Hematopoietic multipotent progenitor cell treated with erythropoietin and hydrocortisone succinate and interleukin-3 and kit ligand, for 4 days (in vitro differentiated cells): ENCODE measurements at places on chromosomes 7 and 10.
A peak's percentile ranks its signal among the peaks of the same experiment; 100 is the strongest.

GRCh38 chr7:37419496-37419895 lies 29.2 kb downstream of the ELMO1 start:
- peak; percentile 60 for DNase-seq

DNA sequence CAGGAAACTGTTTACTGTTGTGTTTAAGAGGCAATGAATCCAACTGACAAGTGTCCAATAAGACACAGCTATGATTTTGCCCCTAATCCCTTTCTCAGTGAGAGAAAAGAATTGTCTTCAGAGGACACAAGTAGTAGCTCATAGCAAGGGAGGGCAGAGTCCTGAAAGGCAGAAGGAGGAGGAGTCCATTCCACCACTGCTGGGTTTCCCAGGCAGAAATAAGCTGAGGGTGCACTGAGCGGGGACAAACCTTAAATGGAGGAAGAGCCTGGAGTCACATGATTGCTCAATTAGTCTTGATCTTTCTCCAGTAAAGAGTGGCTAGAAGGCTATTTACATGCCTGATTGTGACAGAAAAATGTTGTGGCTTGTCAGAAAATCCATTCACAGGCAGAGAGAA lies 573.8 kb downstream of the POM121L12 start:
- DNase-seq, result no peak

GRCh38 chr10:132616996-132617736 lies 79.6 kb downstream of the INPP5A start:
- DNase-seq, result no peak

- DNase-seq, result no peak
Observed at GRCh38 chr10:4033341-4033896, 248.4 kb upstream of the KLF6 start.

- no peak for DNase-seq
Observed at GRCh38 chr10:8052341-8052955, 2.0 kb upstream of the GATA3 start.

DNA sequence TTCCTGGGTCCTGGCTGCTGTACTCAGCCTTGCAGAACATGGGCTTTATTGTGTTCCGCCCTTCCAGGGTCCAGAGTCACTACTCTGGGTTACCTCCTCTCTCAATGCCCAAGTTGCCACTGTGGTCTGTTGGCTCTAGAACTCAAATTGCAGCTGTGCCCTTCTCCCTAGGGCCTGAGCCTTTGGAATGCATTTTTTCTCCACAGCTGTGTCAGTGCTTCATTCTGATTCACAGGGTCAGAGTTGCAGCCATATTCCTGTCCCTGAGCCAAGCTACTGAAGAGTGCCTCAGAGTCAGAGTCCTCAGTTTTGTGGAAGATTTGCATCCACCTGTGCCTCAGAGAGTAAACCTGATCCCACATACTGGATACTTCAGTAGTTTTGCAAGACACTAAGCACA lies 167.5 kb downstream of the ITGB1 start:
- DNase-seq, result no peak

DNA sequence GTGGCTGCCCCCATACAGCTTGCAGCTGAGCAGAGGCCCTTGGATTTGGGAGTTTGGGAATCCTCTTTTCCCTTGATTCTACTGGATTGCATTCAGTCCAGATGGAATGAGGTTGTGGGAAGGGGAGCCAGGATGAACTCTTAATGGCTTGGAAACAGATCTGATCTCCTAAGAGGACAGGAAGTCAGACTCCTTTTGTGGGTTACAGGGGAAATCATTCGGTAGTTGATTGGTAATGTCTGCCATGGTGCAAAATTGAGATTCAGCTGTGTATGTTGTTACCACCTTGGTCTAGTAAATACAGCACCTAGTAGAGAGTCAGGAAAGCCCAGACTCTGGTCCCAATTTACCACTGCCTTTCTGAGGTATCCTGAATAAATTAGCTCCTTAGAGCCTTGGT lies 144.2 kb upstream of the TNRC18 start:
- DNase-seq, result peak; percentile 44

DNA sequence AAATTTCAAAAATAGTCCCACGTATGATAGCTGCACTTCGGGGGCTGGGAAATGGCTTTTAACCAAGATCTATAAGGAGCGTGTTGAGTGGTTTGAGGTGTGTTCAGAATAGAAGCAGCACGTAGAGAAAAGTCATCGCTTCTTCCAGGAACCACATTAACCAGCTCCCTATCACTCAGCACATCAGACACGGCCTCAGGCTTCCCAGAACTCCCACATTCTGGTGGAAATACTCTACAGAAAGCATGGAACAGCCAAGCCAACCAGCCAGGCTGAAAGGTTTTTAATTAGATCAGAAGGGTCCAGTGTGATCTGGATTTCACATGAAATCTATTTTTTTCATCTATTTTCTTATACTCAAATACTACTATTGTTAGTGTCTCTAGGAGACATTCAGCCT lies 231.5 kb upstream of the NRP1 start:
- no peak for DNase-seq

DNA sequence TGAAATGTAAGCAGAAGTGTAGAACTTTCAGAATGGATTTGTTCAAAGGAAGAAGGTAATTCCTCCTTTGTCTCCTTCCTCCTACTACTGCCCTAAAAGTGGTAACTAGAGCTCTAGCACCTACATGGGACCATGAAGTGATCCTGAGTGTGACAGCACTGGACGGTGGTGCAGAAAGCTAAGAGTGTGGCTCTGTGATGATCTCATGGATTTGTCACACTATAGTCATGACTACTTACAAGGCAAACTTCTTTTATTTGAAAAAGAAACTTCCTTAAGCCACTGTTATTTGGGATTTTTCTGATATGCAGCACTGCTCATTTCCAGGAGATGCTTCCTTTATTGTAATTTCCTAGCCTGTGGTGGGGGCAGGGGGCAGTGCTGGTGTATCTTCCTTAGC lies 5.8 kb upstream of the FHIP2A start:
- DNase-seq, result no peak

GRCh38 chr10:113359655-113360054 lies 193.2 kb upstream of the HABP2 start:
- no peak for DNase-seq

GRCh38 chr10:15015451-15015850 lies 28.3 kb upstream of the OLAH start:
- no peak for DNase-seq

- no peak for DNase-seq
Observed at GRCh38 chr7:122304996-122305421, 459 bp upstream of the FEZF1 start.

DNA sequence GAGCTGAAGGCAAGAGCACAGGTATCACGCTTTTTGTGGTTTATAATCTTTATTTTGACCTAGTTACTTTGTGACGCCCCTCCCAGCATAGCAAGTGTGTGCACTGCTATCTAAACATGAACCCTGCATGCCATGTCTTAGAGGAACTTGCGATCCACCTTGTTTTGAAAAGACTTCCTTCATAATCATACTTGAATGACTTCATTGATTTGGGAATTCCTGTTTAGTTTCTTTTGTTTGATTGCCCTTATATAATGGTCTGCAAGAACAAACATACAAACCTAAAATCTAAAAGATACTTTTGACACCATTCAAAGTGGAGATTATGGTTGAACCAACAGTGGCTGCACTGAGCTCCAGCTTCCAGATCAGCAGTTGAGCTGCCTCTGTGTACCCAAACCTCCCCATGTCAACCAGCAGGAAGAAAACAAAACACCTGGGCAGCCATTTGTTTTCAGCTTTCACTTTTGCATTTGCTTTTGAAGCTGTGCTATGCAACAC lies 132.6 kb downstream of the CELF2 start:
- no peak for DNase-seq

DNA sequence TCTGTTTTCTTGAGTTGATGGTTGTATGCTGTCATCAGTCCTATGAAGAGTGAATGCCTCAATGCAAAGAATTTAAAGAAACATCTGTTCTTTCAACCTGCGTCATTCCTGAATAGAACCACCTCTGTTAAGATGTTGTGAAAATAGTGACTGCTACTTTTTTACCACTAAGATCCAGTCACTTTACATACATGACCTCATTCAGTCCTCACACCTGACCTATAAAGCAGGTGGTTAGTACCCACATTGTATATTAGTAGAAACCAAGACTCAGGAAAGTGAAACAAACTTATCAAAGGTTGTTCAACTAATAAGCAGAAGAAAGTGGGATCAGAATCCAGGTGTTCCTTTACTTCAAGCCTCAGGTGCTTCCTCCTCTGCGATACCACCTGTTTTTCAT lies 64.8 kb downstream of the ITGB8 start:
- no peak for DNase-seq

DNA sequence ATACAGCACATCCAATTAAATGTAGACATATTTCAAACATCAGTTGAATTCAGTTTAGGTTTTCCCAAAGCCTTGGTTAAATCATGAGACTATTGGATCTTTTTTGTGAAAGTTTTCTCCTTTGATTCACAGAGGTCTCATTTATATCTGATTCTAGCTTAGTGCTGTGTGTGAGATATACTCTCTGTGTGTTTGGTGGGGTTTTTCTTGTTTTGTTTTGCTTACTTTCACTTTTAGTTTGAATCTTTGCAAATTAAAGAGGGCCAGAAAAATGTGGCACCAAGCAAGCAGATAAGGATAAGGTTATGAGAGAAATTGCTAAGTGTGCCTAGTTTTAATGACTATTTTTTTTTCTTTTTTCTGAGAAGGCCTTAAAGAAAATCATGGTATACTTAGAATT lies 12.6 kb upstream of the OR6B1 start:
- DNase-seq, result peak; percentile 15

DNA sequence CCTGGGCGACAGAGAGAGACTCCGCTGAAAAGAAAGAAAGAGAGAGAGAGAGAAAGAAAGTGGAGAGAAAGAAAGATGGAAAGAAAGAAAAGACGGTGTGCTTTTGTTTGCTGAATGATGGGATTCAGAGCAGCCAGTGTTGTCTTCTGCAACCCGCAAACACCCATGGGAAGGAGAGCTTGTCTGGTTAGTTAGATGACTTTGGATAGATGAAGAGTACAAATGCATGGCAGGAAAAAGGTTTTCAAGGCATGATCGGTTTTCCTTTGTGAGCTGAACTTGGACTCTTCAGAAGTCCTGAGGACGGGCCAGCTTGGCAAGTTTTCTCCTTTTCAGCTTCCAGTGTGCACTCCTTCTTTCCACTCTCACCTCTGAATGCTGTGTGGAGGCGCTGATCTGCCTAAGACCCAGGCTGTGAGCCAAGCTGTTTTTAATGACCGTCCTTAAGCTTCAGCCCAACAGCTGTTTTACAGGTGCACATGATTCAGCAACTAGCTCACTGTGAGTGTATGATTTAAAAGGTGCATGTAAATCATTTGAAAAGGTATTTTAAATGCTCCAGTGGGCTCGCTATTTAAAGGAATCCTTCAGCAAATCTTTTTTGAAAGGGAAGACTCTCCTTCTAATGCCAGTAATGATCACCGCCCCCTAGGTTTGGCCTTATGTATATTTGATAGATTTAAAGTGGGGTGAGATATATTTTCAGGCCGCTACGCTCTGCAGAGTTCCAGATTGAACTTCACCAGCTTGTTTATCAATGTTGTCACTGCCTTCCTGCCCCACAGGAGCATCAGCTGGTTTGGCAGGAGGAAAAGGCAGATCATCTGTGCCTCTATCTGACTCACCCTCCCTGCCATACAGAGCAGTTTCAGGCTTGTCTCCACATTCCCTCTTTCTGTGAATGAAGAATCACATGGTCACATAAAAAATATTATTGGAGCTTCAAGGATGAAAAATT lies 115.0 kb downstream of the PLXDC2 start:
- DNase-seq, result peak; percentile 68

GRCh38 chr10:123480845-123481244 lies 185.3 kb upstream of the GPR26 start:
- no peak for DNase-seq

GRCh38 chr10:21754410-21755011 lies 220.5 kb downstream of the MLLT10 start:
- DNase-seq, result no peak

DNA sequence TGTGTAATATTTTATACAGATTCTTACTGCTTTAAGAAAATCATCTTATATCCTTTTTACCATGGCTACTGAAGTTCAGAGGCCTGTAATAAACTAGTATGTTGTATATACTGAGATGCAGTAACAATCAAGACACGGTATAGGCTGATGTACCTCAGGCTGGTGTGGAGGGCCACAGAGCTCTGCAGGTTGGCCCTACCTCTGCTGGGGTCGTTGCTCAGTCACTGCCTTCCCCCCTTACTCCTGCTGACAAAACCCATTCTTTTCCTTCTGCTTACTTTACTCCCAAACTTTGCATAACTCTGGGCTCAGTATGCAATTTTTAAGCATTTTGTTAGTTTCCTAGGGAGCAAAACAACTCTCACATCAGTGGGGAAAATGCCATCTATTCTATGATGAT lies 200.1 kb upstream of the FOXP2 start:
- no peak for DNase-seq

- DNase-seq, result no peak
Observed at GRCh38 chr10:17432723-17433122, 21.7 kb downstream of the ST8SIA6 start.

GRCh38 chr10:37490266-37490665 lies 364.9 kb downstream of the ANKRD30A start:
- no peak for DNase-seq

DNA sequence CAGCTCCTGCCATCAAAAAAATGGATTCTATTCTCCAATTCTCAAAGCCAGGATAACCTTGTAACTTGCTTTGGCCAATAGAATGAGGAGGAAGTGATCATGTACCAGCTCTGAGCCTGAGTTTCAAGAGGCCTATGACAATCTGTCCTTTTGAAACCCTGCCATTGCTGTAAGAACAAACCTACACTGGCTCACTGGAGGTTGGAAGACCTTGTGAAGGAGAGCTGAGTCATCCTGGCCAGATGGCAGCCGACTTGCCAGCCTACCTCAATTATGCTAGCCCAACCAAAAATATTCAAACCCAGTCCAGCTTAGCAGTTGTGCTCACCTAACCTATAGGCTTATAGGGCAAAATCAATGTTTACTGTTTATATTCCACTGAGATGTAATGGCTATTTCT lies 93.0 kb downstream of the HGF start:
- no peak for DNase-seq

DNA sequence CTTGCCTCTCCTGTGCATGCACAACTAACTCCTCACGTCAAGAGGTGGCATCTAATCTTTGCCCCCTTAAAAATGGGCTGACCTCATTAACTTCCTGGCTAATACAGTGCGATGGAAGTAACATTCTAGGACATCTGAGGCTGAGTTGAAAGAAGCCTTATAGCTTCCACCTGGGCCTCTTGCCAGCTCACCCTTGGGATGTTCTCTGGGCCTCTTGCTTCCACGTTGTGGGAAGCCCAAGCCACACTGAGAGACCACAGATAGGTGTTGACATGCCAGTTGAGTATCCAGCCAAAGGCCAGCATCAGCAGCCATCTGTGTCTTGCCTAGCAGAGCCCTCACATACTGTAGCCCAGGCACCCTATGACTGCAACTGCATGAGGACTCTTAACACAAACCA lies 60.8 kb upstream of the GDF10 start:
- no peak for DNase-seq

GRCh38 chr7:142808802-142809583 lies 38.2 kb downstream of the PRSS2 start:
- DNase-seq, result peak; percentile 88
